Cardiac atrium fibroblast (primary cell): ENCODE measurements at places on chromosomes 7 and 10. TPM values are rescaled to one million over a fixed set of nuclear protein-coding genes. Genes with fewer than 3 reads are reported as not detected.

Gene AKR1C2
- 26.4 and 32.3 TPM in 2 replicates for total RNA-seq

Gene RBAK
- 7.0 and 7.9 TPM in 2 replicates for total RNA-seq

Gene SPAM1
- not detected in 2 replicates for total RNA-seq

Gene MYL10
- not detected in 2 replicates for total RNA-seq

Gene SH2B2
- 0.54 and 7.3 TPM in 2 replicates for total RNA-seq

Gene NSUN5
- total RNA-seq, result 10.3 and 18.8 TPM in 2 replicates

Gene ZNF365
- 0.16 and 0.36 TPM in 2 replicates for total RNA-seq

Gene AKR1C3
- total RNA-seq, result 82.9 and 86.2 TPM in 2 replicates

Gene SFRP4
- total RNA-seq, result 5.2 and 7.8 TPM in 2 replicates
